Stimulated activated CD4-positive, alpha-beta T cell treated with anti-CD3 and anti-CD28 coated beads, TNF-alpha, amount 100 ng/mL, for 48 hours (primary cell): ENCODE measurements at places on chromosomes 4 and X.

GRCh38 chr4:109469915-109470314 lies 36.3 kb downstream of the SEC24B start:
- DNase-seq = no peak

GRCh38 chr4:71944956-71945355 lies 86.8 kb upstream of the NPFFR2 start:
- DNase-seq = no peak

GRCh38 chr4:98939438-98939837 lies 10.5 kb upstream of the EIF4E start:
- DNase-seq = no peak

DNA sequence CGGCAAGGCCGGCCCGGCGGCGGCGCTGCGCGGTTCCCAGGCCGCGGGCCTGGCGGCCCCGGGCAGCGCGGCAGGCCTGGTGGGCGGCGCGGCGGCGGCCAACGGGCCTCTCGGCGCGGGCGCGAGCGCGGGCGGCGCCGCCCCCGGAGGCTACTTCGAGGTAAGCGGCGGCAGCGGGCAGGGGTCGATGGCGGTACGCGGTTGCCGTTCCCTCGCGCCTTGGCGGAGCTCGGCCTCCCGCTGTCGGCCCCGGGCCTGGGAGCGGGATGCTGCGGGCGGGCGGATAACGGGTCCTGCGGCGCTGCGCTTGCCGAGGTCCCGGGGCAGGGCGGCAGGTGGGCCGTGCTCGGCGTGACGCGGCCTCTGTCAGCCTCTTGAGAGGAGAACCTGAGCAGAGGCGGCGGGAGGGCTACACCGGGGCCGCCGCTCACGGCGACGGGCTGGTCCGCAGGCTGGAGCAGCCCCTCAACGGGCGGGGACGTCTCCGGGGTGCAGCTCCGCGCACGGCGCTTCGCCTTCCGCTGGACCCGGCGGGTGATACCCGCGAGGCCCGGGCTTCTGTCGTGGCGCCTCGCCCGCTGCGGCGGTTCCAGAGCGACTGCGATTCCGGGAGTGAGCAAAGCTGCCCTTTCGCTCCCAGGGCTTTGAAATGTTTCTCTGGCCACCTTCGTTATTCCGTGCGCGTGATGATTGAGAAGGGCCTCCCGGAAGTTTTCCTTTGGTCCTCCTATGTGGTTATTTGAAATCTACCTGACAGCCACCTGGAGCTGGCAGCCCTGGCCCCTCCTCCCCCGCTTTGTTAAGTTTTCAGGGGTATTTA lies 774 bp downstream of the FAM193A start:
- DNase-seq = peak; percentile 29

DNA sequence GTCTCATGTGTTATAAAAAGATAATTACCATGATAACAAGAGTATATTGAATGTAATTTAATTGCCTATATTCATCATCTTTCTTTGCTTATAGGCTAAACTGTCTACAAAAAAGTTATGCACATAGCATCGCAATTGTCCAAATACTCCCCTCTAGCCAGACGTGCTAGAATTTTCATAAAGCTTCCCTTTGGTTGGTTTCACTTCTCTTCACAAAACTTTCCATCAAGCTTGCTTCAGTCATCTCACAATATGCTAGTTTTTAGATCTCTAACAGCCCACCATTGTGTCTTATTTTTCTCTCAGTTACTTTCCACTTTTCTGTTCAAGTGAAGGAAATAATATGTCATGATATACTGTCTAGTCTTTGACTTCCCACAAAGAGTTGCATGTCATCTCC lies 448.3 kb upstream of the SPANXN1 start:
- DNase-seq = no peak

DNA sequence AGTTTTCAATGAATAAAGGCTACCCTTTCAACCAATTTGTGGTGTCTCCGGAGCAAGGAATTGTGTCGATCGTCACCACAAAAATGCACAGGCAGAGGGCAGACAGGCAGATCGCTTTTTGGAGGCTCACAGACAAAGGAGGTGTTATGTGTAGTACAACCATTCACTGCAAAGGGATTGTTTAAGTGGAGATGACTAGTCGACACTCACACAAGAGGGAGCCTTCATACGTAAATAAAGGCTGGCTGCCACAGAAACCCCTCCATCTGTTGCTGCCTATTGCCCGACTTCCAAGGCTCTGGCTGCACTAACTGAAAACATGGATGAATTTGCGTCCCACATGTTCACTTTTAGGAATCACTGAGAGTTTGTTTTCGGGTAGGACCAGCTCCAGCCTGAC lies 281.1 kb downstream of the NKX6-1 start:
- no peak for DNase-seq

DNA sequence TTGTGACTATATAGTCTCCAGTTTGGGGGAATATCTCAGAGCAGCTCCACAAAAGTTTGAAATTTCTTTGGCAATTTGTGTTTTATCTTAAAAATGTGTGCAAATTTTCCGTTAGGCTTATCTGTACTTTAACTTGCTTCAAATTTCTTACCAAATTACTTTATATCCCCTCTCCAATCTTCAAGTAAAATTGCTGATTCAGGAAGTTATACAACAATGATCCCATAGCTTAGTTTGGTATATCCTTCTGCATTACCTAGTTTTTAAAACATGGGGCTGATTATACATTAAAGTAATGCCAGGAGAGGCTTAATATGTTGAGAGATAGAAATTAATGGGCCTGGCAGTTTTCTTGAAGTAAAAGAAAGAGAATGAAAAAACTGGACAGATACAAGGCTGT lies 66.6 kb downstream of the TAF1 start:
- DNase-seq = no peak

GRCh38 chr4:108168671-108169523 lies at the start of gene LEF1:
Gene LEF1, minus strand, starts transcription at chr4:108168932. Its CDS starts 1,165 bp downstream, at chr4:108167767.
- no peak for DNase-seq

GRCh38 chr4:89023140-89023539 lies 33.8 kb downstream of the FAM13A start:
- no peak for DNase-seq

DNA sequence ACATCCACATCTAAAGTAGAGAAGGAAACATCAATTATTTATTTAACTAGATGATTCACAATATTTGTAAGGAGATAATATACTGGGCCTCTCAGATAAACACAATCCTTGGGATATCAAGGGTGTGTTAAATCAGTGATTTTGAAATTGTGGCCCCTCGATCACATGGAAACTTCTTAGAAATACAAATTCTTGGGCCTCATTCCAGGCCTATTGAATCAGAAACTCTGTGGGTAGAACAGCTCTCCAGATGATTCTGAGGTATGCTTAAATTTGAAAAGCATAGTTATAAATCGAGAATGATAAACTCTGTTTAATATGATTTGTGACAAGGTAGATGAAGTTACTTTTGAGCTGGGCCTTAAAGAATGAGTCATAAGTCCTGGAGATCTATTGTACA lies 64.3 kb upstream of the GPR174 start:
- DNase-seq = no peak

- DNase-seq = no peak
Measured at GRCh38 chrX:138708268-138708667, 3.2 kb downstream of the FGF13 start.

GRCh38 chr4:158808399-158808798 lies 39.6 kb downstream of the FNIP2 start:
- DNase-seq = no peak

- DNase-seq = no peak
Measured at GRCh38 chrX:7294483-7294882, 146.5 kb upstream of the PUDP start.

DNA sequence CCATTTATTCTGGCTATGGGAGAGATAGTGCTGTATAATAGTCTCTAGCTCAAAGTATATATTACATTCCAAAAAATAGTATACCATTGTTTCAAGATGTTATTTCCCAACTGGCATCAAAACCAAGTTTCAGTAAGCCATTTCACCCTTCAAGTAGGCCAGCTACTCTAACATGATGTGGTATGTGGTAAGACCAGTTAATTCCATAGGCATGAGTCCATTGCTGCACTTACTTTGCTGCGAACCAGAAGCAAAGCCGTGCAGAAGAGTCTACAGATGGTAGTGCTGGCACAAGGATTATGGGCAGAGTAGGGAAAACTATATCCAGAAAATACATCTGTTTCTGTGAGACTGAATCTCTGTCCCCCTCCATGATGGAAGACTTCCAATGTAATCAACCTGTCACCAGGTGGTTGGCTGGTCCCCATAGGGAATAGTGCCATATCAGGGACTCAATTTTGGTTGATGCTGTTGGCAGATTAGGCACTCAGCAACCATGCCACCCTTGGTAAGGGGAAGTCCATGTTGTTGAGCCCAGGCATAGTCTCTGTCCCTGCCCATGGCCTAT lies 49.8 kb upstream of the HSD17B10 start:
- no peak for DNase-seq

GRCh38 chr4:109111031-109111430 lies 191.4 kb downstream of the COL25A1 start:
- no peak for DNase-seq

DNA sequence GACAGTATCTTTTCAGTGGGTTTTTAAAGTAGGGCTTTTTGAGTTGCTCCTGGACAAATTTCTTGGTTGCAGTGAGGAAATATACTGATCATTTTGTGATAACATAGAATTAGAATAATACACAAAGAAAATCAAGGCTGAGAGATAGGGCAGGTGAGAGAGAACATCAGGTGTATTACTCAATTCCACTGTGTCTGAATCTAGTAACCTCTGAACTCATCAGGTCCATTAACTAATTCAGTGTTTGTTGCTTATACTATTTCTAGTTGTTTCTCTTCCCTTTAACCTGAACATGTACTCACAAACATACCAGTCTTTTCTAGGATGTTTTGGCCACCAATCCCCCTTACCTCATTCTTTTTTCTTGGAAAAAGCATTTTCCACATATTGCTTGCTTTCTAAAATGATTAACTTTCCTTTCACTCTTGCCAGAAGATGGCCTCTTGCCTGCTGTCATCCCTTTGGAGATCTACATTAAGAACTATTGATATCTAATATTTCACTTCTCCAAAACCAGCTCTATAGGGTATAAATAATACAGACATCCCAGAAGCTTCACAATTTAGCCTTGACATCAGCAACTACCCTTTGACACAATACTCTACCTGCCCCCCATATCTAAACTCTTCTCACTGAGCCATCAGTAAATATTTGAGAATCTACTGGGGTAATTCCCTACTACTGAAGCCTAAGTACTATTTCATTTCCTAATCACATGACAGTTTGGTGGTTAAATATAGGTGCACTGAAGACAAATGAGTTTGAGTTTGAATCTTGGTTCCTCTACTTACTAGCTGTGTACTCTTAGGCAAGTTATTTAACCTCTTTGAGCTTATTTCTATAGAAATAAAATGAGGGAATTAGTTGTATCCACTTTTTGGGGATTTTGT lies 470.8 kb upstream of the IGFBP7 start:
- DNase-seq = no peak

DNA sequence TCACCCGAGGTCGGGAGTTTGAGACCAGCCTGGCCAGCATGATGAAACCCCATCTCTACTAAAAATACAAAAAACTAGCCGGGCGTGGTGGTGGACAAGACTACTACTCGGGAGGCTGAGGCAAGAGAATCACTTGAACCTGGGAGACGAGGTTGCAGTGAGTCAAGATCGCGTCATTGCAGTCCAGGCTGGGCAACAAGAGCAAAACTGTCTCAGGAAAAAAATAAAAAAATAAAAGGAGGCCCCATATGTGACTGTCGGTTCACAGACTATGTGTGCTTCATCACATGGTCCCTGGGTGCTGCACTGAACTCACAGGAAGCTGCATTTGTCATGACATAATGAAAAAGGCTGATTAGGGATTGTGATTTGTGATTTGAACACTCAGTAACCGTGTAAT lies 6.4 kb downstream of the TRIML1 start:
- no peak for DNase-seq

- no peak for DNase-seq
Measured at GRCh38 chr4:130814896-130815295, 1718.9 kb downstream of the C4orf33 start.

DNA sequence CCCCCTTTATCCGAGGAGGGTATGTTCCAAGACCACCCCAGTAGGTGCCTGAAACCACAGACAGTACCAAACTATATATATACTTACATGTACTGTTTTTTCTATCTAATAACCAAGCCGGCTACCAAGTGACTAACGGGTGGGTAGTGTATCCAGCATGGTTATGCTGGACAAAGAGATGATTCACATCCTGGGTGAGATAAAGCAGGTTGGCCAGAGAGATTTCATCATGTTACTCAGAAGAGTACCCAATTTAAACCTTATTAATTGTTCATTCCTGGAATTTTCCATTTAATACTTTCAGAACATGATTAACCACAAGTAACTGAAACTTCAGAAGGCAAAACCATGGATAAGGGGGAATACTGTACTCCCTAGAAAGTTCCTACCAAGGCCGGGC lies 46.5 kb downstream of the RFC1 start:
- DNase-seq = no peak

GRCh38 chrX:37603938-37604409 lies 32.5 kb downstream of the LANCL3 start:
- DNase-seq = no peak

- no peak for DNase-seq
Measured at GRCh38 chrX:131041667-131042066, 16.5 kb upstream of the ARHGAP36 start.

DNA sequence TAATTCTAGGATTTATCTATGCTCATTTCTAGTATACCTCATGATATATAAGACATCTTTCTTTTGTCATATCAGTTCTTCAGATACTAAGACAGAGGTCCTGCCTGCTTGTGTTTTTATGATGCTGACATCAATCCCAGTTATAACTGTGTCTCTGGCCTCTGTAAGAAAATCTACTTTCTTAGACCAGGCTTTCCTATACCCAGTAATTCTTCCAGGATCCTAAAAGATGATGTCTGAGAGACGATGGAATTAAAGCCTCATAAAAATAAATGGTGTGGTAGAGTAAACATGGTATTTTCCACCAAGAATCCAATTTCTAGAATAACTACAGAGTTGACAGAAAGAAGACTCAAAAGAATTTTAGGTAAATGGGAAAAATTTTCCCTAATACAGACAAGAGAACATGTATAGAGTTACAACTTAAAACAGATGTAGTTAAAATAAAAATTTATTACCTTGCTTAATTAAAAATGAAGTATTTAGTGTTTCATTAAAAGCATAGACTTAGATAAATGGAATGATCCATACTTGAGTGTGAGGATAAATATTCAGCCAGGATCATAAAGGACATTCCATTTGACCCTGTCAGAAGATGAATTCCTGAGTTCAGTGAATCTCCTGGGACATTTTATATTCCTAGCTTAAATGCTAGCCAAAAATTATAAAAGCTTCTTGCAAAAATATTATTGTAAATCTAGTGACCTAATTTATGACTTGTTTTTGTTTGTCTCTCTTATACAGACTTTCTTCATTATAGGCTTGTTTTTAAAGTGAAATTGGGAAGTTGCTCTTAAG lies 137.4 kb downstream of the PDLIM5 start:
- no peak for DNase-seq

- DNase-seq = no peak
Measured at GRCh38 chr4:100170986-100171385, 19.3 kb downstream of the DDIT4L start.

GRCh38 chr4:176137631-176138030 lies 57.8 kb downstream of the SPATA4 start:
- DNase-seq = no peak

- DNase-seq = peak; percentile 1
Measured at GRCh38 chr4:127997534-127998388, 32.6 kb downstream of the ABHD18 start.
